Fibroblast of villous mesenchyme (primary cell): ENCODE measurements at places on chromosomes 7 and 10. TPM values are rescaled to one million over a fixed set of nuclear protein-coding genes. Genes with fewer than 3 reads are reported as not detected.

DNA sequence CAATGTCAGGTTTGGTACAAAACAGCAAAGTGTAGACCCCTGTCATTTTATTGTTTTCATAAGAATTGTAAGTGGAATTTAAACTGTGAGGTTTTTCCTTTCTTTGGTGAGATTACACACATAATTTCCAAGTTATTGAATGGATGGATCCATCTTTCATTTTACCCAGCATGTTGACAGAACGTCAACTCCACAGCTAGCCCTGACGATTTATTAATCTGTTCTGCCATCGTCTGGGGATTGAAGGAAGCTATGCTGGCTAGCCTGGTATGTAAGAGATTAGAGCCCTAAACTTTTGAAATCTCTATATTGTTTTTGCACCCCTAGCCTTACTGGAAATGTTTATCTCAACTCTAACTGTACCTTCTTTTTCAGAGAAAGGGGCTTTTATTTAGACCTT, 8.6 kb downstream of the WNT16 start:
- no peak for DNase-seq

- DNase-seq: no peak
Observed at GRCh38 chr7:76285604-76286374, 16.7 kb upstream of the HSPB1 start.

The ZNF117 gene
- total RNA-seq: 5.2 and 6.5 TPM in 2 replicates

DNA sequence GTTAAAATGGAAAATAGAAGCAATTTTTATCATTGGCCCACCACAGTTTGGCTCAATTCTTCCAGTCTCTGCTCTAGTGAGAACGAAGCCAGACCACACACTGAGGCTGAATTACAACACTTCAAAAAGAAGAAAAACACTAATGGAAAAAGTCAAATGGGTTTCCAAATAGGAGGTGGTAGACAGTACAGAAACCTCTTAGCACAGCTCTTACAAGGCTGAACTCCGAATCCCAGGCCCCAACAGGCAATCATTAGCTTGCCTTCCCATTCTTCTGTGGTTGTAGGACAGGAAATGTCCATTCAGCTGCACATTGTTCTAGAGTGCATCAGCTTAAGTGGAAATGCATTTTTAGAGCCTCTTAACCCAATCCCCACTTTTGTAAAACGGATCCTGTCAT, 115.1 kb upstream of the MEOX2 start:
- peak; percentile 9 for DNase-seq

GRCh38 chr10:47288916-47289495, 11.0 kb upstream of the GDF10 start:
- DNase-seq: no peak

DNA sequence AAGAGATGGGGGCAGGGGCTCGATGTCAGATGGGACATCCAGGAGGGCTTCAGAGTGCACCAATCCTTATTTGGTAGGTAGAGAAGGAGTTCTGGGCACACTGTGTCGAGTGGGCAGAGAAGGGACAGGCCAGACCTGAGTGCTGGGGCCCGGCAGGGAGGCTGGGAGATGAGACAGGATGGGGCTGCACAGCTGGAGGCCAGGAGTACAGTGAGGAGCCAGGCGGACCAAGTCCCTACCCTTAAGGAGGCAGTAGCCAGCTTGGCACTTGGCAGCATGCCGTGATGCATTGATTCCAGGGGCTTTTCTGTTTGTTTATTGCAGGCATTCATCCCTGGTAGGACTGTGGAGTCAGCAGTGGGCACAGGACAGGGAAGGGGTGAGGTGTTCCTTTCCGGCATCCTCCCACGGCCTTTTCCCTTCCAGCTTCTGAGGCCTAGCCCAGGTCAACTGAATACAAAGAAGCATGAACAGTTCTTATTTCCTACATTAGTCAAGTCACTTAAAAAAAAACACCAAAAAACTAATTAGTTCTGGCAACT, 168.8 kb upstream of the CDCA7L start:
- no peak for DNase-seq

GRCh38 chr7:45638916-45639315, 64.7 kb downstream of the ADCY1 start:
- DNase-seq: no peak

The MINPP1 gene
- 30.0 and 52.7 TPM in 2 replicates for total RNA-seq

The MTG1 gene
- total RNA-seq: 22.5 and 35.4 TPM in 2 replicates

GRCh38 chr7:108307194-108307593, 149.0 kb downstream of the NRCAM start:
- DNase-seq: no peak

GRCh38 chr7:38049679-38050078, 128.4 kb upstream of the STARD3NL start:
- no peak for DNase-seq

DNA sequence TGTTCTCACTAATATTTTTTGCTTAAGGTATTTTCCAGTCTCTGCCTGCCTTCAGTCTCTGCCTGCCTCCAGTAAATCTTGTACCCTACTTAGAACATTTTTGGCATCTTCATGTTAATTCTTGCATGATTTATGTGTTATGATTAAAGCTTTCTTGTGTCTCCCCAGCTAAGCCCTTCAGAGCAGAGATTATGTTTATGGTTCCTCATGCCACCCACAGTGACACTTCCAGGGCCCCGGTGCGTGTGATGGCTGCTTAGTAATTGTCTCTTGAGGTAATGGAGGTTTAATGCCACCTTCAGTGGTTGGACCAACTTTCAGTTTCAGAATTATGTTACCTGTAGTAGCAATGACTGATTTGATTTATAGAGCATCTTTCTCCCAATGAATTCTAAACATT, 70.6 kb upstream of the MET start:
- no peak for DNase-seq

DNA sequence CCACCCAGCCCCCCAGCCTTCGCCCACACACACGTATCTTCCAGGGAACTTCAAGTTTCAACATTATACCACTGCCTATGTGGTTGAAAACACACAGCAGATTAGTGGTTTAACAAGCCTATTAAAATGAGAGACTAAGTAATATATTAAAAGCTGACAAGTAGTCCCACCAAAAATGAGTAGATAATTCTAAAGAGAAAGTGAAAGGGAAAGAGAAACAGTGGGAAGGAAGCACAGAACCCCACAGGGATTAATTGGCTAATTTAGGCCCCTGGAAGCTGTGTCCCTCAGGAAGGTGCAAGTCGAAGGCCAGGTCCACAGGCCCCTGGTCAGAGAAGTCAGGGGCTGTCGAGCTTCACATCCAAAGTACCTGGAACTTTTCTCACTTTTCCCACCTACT, 210.5 kb upstream of the YAE1 start:
- DNase-seq: peak; percentile 11

DNA sequence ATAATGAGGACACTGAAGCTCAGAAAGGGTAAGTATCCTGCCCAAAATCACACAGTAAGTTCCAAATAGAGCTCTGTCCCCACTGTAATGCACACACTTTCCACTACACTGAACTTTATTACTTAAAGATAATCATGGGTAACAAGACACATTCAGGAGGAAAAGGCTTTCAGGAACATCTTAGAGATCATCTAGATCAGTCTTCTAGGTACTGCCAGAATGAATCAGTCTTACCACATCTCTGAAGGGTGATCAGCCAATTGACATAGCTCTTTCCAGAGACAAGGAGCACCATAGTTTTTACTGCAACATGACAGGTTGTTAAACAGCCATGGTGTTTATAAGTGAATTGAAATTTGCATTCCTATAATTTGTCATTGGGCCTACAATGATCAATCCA, 5.4 kb upstream of the HERPUD2 start:
- no peak for DNase-seq

- peak; percentile 20 for DNase-seq
Observed at GRCh38 chr7:112140600-112140999, 65.6 kb downstream of the DOCK4 start.

- DNase-seq: no peak
Observed at GRCh38 chr10:110442746-110443145, 55.0 kb upstream of the DUSP5 start.

- no peak for DNase-seq
Observed at GRCh38 chr7:149454006-149454405, 6.9 kb downstream of the ZNF777 start.

DNA sequence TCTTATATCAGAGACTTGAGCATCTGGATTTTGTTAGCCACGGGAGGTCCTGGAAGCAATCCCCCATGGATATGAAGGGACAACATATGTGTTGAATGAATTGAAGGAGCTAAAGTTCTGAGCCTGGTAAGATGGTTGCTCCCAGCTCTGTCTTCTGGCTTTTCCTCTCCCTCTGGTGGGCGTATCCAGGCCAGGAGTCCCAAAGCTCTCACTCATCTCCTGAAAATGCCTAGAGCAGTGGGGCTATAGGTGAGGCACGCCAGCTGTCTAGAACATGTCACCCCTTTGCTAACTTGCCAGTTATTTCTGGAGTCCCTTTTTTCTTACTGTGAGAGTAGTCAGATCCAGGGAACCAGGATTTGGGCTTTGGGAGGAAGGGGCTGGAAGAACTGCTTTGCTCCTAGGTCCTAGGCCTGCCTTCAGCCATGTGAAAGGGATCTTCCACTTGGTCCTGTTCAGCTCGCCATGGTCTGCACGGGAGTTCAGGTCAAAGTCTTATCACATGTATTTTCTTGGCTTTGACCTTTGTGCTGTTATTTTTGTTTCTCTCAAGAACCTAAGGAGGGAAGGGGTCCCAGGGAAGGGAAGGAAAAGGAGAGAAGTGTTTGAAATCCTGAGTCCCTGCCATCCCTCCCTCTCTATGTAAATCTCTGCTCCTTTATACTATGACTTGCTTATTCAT, 73.6 kb downstream of the MINPP1 start:
- no peak for DNase-seq

The CLDN4 gene
- under 0.01 and 0.86 TPM in 2 replicates for total RNA-seq

DNA sequence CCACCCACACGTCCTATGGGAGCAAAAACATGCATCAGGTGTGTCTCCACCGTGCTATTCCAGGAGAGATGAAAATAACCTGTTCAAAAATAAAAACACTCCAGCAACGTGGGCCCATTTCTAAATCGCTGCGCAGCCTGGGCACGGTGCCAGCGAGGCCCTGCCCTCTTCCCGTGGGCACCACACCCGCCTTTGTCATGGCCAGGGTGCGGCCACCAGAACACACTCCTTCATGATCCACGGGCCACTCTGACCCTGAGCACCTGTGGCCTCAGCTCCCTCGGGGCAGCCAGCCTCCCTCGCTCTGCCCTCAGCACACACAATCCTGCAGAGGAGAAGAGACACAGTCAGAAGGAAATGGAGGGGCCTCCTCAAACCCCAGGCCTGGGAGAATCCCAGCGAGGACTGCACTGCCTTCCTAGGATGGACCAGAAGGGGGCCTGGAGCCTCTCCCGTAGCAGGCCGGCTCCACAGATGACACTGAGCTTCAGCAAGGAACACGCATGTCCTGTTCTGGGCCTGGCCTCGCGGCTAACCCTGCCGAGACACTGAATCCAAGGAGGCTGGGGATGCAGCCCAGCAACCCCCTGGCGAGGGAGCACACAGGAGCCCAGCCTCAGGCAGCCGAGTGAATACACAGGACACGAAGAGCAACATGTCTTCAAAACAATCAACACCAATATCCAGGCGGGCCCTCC, 169.0 kb downstream of the MAD1L1 start:
- DNase-seq: peak; percentile 47

GRCh38 chr10:30445711-30446110, 11.7 kb downstream of the MAP3K8 start:
- DNase-seq: peak; percentile 74

The STAG3 gene
- total RNA-seq: under 0.01 and 0.64 TPM in 2 replicates

The GUSB gene
- total RNA-seq: 13.0 and 22.9 TPM in 2 replicates
